Tibial nerve (tissue), 4 donors: ENCODE measurements at places on chromosomes 2 and 18. TPM values are rescaled to one million over a fixed set of nuclear protein-coding genes. Genes with fewer than 3 reads are reported as not detected.

Gene MYO1B
- total RNA-seq: 36.5 TPM

Gene TCF4
- total RNA-seq: 101 TPM

Gene SPATA3
- not detected for total RNA-seq

Gene SEPTIN2
- total RNA-seq: 391 TPM

Gene NPAS2
- total RNA-seq: 7.7 TPM

Gene HTR2B
- total RNA-seq: 0.42 TPM
